Effector CD4-positive, alpha-beta T cell (primary cell): ENCODE measurements at places on chromosomes 2 and 18.

DNA sequence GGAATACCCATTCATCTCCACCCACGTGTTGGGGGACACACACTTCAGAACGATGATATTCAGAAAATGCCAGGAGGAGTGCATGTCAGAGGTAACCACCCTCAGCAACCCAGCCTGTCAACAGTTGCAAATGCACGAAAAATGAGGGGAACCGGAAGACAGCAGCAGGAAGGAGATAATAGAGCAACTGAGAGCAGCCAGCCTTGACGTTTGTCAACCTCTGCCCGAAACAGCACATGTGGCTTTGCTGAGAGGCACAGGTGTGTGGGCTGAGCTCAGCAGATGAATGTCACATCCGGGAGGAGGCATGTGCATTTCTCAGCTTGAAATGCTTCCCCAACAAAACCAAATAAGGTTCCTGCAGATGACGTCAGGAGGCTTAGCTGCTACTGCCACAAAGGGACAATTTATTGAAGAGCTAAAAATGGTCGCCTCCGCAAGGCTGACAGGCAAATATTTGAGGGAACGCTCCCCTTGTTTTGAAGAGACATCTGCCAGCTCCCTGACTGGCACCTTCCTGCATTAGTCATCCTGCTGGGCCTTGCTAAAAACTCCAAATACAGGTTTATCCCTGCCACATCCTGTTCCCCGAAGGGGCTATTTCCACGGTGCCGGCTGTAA lies 419.0 kb downstream of the NBAS start:
- peak; percentile 39 for DNase-seq

GRCh38 chr2:12612671-12613070 lies 104.1 kb upstream of the TRIB2 start:
- DNase-seq, result no peak

- DNase-seq, result no peak
Observed at GRCh38 chr18:41905786-41906527, 49.1 kb upstream of the PIK3C3 start.

DNA sequence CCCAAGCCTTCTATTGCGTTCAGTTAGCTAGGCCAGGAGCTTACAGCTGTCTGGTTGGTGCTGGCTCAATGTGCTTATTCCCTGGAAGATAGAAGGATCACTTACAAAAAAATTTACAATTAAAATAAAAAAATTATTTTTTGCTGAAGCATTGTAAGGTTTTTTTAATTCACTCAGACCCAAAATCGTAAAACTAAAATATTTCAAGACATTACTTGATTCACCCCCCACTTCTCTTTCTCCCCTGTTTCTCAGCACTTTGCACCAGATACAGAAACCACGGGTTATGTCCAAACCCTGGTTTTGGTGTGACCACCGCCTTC lies 911 bp upstream of the PTPRM start:
- DNase-seq, result no peak

- no peak for DNase-seq
Observed at GRCh38 chr2:226965376-226965775, 129.5 kb downstream of the RHBDD1 start.

DNA sequence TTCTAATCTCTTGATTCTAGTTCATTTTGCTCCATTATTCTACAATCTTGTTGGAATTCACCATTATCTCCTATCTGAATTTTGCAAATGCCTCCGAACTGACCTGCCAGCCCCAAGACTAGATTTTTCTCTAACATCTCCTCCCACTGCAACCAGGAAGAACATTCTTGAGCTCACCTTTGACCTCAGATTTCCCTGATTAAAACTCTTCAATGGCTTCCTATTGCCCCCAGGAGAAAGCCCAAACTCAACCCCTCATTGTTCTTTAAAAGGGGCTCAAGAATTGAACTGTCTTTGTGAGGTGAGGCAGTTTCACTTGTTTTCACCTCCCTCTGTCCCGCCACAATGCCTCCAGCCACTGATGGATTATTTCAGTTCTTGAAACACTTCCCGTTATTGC lies 784.6 kb upstream of the ZEB2 start:
- no peak for DNase-seq

DNA sequence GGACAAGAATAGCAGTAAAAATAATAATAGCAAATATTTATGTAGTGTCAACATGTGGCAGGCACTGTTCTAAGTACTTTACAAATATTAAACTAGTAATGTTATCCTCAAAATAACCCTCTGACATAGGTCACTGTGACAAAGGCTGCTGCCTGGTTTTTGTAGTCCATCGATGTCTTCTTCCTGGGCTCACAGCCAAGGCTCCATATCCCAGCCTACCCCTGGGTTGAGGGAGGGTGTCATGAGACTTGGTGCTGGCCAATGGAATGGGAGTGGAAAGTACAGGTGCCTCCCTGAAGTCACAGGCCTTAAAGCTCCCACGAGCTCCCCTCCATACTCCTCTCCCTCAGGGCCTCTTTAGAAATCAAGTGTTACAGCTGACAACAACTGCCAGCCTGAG lies 159.3 kb downstream of the CYRIA start:
- DNase-seq, result no peak

- no peak for DNase-seq
Observed at GRCh38 chr2:27322301-27322765, 564 bp downstream of the MPV17 start.

DNA sequence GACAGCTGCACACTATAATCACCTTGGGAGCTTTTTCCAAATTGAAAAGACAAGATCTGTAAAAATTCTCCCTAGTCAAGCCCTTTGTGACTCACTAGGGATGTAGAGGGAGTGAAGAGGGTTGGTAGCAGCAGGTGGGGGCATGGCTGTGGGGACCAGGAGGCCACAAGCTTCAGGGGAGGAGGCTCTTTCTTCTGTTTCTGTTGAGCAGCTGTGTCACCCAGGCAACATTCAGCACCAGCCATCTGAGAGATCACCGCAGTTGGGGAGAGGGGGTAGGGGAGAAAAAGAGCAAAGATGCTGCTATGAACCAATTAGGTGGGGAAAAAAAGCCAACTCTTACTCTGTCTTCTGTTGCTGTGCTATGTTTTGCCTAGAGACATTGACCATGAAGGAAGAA lies 352.3 kb upstream of the MEIS1 start:
- no peak for DNase-seq

- no peak for DNase-seq
Observed at GRCh38 chr2:84768840-84769239, 112.0 kb downstream of the TRABD2A start.

DNA sequence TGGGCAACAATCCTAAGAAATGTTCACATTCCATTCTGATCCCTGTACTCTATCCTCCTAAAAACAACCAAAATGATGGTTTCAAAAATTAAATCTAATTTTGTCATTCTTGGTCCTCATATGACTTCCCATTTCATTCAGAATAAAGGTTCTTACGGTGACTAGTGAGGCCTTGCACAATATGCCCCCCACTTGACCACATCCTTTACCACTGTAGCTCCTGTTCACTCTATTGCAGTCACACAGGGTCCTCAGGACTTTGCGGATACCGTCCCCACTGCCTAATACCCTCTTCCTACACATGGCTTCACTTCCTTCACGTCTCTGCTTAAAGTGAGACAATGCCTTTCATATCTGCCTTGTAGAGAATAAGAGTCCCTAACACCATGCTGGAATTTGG lies 1058.7 kb upstream of the KLHL29 start:
- no peak for DNase-seq

GRCh38 chr2:121004359-121004758 lies 268.7 kb downstream of the GLI2 start:
- no peak for DNase-seq

DNA sequence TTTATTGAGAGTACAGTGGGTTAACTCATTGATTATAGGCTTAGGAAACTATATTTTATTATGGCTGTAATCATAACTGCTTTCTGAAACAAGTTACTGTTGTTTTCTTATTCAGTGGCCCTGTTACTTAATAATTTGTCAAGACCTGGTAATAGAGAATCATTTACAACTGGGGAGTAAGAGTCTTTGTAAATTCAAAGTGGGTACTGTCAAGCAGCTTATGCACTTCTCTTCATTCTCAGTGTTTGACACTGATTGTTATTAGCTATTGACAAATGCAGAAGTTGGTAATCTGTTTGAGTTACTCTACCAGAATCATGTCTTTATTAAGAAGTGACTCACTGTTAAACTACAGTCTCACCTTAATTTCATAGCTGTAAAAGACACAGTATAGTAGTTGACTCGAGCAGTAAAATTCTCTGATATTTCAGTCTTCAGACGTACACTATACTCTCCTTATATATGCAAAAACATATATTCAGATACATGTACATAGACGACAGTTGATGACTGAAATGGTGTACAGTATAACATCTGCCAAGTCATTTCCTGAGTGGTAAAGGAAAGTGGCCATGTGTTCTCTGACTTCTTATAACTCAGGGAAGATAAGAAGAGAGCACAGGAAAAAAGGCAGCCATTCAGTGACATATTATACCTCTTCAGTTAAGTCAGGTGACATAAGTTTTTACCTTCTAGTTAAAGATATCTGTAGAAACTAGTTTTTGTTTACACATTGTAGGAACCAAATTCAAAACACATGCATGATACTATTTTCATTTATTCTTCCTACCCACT lies 36.0 kb upstream of the TTC27 start:
- DNase-seq, result no peak

DNA sequence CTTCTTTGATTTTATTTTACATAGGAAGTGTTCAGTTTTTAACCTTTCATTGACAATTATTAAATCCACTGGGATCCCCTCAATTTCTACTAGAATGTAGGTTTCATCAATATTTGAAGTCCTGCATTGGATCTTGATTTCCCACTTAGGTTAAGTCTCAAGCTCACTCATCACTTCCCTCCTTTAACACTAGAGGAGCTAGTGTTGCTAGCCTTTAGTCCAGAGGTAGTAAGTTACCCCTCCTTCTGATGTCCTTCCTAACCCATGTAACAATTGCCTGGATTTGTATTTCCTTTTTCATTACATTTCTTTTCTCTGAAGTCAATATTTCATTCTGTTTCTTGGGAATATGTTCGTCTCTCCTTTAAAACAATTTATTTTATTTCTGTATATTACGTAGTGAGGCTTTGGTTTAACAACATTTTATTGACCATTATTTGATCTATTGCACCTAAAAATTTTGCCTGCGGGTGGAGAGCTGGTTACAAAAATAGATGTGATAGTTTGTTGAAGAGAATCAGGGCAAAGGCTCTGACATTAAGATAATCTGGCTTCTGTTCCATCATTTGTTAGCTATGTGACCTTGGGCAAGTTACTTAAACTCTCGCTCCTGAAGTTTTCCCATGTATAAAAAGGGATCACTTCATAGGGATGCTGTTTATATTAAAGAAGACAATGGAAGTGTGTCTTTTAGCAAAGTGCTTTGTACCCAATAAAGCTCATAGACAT lies 833.0 kb downstream of the SLC4A3 start:
- DNase-seq, result no peak

- no peak for DNase-seq
Observed at GRCh38 chr2:239251971-239252370, 148.8 kb downstream of the HDAC4 start.

GRCh38 chr2:215535741-215536140 lies 99.9 kb upstream of the FN1 start:
- DNase-seq, result no peak

DNA sequence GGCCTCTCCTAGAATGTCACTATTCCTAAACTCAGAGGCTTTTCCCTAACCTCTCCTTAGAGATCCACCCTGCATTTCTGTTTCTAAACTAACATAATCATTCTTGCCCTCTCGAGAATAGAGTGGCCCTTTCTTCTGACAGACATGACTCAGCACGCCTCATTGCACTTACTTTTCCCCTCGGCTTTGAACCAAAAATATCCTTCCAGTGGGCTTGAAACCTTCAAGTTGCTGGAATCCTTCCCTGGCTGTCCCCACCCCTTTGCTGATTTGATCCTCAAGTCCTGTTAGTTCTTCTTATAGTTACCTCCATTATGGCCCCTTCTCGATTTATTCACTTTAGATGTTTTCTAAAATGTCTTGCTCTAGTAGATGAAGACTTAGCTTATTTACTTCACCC lies 158.0 kb downstream of the LTBP1 start:
- no peak for DNase-seq

- DNase-seq, result no peak
Observed at GRCh38 chr2:1697601-1698000, 46.7 kb downstream of the PXDN start.

DNA sequence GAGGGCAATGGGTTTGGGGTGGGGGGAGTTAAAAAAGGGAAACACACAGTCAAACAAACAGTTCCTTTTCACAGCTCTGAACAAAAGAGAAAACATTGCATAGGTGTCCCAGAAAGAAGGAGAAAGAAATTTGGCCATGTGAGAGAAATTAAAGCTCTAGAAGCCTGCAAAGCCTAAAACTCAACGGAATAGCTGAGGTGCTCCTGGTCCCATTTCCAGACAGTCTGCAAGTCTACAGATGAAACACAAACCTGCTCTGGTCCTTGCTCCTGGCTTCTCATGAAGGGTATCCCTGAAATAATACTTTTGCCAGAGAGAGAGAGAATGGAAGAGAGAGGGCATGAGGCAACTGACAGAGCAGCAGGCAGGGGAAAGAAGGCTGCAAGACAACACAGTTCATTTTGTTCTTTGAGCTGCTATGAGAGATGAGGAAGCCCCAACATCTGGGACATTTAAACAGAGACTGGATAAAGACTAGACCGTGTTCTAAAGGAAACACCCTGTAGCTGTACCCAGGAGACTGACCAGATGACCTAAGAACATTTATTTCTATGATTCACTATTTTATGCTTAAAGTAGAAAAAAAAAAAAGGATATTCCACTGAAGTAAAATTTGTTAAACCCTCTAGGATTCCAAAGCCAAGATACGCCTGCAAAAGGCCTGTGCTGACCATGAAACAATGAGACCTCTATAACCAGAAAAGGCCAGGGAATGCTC lies 57.3 kb upstream of the CYP26B1 start:
- DNase-seq, result no peak

GRCh38 chr2:152386266-152386665 lies 51.3 kb downstream of the FMNL2 start:
- no peak for DNase-seq

DNA sequence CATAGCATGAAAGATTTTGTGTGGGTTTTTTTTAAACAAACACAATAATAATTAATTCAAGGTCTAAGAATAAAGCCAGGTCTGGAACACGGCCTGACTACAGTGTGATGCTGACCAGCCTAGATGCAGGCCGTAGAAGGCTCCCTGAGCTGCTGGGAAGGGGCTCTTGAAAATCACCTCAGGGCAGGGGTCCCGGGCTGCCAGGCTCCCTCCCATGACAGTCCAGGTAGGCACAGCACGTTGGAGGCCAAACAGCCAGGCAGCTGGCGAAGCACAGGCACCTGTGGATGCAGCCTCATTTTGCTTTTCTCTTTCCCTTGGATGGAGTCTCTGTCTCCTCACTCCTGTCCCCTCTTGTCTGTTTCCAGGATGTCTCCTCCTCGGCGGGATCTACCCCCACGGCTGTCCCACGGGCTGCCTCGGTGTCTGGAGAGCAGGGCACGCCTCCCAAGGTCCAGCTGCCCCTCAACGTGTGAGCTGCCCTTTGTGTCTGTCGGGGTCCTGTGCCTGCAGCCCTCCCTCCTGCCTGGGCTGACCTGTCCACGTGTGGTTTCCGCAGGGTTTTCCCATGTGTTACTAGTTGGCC lies 194.5 kb downstream of the SEPTIN10 start:
- no peak for DNase-seq
